ENCODE measurements at places on chromosomes 6 and 20.

DNA sequence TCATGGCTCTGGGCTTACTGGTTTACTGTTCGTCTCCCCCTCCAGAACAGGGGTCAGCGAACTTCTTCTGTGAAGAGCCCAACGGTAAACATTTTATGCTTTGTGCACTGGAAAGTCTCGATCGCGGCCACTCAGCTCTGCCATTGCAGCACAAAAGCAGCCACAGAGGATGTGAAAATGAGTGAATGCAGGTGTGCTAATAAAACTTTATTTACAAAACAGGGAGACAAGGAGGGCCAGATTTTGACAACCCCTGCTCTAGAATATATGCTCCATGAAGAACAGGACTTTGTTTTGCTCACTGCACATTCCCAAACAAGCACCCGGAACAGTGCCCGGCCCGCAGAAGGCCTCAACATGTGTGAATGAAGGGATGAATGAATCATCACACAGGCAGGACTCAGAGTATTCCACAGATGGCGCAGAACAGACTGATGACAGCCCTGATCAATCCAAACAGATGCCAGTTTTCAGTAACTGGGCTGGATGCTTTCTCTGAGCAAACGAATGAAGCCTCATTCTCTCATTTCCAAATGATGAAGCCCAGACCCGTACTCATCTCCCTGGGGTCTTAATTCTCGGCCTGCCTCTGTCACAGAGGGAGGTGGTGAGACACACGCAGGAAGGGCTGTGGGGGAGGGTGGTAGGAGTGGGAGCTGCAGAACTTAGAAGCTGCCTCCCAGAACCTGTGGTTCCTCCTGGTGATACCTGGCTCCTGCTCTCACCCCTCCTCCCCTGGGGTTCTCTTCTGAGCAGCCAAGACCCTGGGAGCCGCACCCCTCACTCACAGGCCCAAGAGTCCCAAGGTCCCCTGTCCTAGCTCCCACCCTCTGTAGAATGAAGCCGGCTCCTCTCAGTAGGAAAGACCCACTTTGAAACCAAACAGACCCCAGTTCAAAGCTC is 196.4 kb downstream of the PREX1 start:
- no peak for DNase-seq

DNA sequence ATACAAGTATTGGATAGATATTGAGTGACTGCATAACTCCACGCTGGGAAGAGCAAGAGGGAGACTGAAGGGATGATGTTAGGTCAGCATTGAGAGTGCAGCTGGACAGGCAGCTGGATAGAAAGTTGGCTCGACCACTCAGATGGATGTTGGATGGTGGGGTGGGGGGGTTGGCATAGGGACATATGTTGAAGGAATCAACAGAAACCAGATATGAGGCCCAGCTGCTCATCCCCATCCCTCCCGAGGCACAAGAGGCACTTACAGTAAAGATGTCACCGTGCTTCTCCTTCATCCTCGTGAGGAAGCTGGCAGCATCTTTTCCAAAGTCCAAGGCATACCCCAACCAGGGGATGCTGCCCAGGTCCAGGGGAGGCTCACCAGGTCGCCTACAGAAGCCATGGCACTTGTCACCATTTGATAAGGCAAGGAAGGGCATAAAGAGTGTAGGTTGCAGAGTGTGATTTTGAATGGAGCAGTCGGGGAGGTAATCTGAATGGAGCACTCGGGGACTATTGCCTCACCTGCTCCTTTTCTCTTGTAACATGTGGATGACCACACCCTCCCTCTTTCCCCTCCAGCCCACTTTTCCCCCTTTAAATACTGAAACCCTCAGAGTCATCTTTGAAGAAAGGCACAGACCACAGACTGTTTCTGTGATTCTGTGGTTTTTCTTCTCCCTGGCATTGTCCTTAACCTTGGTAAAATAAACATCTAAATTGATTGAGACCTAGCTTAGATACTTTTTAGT is 18.0 kb downstream of the PTGIS start:
- no peak for DNase-seq

GRCh38 chr6:138030872-138031271 is 76.3 kb downstream of the PERP start:
- DNase-seq = no peak

- no peak for DNase-seq
Measured at GRCh38 chr6:34593701-34594100, 37.6 kb upstream of the SPDEF start.

- DNase-seq = no peak
Measured at GRCh38 chr6:169266746-169267591, 13.3 kb upstream of the THBS2 start.

- DNase-seq = no peak
Measured at GRCh38 chr6:13004601-13005000, 288.0 kb downstream of the PHACTR1 start.

DNA sequence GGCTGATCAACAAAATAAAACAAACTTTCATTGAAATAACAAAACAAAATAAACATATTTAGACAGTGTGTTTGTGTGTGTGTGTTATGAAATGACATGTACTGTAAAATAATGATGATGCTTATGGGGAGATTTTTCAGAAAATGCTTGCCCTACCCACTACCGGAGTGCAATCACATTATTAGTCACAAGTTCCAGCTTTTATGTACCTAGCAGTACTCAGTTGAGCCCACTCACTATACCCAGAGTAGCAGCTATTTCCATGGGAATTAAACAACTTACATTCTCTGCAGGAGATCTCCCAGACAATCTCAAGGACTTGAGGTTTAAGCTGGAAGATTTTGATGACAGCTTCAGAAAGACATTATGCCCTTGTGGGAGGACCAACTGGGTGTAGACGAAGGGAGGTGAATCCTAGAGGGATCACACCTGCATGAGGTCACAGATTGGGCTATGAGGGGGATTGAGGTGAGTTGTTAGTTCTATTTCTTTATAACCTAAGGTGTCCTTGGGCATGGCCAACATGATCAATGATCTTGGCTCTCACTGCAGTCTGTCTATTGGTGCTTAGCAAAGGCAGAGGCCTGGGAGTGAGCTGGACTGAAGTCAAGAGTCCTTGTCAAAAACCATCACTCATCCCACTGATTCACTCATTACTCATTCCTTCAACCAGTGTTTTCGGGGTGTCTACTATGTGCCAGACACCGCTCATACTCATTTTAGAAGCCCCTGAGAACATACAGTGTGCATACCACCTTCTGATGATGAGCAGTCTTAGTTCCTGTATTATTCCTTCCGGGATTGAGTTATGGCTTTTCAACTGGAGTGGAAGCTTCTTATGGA is 6.7 kb upstream of the CLIC5 start:
- DNase-seq = no peak

DNA sequence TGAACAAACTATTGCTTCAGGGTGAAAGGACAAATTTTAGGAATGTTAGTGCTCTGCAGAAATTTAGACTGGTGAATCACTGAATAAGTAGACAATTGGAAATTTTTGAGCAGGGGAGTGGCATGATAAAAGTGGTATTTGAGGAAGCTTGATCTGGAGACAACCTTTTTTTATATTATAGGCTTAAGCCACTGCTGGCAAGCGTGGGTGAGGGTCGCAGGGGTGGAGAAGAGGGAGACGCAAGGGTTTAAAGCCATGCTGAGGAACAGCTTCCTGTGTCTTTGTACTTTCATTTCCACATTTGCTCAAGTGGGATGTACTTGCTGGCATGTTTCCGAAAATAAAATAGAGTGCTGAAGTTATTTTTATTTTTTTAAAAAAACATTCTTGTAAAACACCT is 23.7 kb downstream of the NCOA7 start:
- no peak for DNase-seq

GRCh38 chr6:66638099-66638498 is 931.1 kb upstream of the EYS start:
- DNase-seq = no peak

DNA sequence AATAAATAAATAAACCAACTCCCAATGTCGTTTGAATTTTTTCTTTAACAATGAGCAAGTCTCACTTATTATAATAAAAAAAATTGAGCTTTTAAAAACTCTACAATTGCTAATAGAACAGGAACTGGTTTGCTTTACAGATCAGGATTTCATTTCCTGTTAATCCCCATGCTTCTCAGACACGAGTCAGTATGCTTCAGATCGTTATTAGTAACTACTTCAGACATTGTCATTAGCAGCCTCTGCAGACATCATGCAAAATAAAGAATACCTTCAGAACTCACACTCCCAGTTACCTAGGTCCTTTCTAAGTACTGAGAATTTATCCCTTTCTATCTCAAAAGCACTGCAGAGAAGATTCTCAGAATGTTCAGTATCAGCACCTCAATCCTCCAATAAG is 10.0 kb upstream of the FAM210B start:
- no peak for DNase-seq

DNA sequence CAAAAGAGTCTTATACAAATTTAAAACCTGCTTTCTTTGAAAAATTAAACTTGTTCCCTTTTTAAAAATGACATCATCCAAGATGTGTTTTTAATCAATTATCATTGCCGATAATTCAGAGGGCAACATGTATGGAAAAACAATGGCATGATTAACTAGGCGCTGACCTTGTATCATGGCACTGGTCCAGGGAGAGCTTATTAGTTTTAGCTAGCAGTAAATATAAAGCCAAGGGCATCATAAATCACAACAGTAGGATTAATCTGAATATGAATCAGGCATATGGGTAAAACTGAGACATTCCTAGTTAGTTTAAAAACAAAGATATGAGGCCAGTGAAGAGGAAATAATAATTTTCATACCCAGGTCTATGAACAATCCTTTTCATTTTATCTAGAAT is 374.0 kb downstream of the HDGFL1 start:
- DNase-seq = no peak

DNA sequence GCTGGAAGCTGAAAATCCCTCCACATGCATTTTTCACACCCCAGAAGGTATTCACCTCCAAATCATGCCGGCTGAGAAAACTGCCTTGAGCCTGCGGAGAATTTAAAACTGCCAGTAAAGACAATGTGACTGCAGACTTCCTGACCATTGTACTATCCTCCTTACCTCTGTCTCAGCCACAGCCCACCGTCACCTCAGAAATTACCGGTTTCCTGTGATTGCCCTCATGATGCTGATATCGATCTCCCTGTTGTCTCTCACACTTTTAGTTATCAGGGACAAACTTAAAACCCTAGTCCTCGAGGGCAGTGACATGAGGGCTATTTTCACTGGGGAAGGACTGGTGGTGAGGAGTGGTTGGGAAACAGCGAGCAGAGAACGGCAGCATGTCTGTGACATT is 30.2 kb upstream of the FOXQ1 start:
- DNase-seq = no peak

- no peak for DNase-seq
Measured at GRCh38 chr6:75202676-75203131, 3.1 kb downstream of the COL12A1 start.

GRCh38 chr6:9761220-9761619 is 653.7 kb downstream of the TFAP2A start:
- DNase-seq = no peak

DNA sequence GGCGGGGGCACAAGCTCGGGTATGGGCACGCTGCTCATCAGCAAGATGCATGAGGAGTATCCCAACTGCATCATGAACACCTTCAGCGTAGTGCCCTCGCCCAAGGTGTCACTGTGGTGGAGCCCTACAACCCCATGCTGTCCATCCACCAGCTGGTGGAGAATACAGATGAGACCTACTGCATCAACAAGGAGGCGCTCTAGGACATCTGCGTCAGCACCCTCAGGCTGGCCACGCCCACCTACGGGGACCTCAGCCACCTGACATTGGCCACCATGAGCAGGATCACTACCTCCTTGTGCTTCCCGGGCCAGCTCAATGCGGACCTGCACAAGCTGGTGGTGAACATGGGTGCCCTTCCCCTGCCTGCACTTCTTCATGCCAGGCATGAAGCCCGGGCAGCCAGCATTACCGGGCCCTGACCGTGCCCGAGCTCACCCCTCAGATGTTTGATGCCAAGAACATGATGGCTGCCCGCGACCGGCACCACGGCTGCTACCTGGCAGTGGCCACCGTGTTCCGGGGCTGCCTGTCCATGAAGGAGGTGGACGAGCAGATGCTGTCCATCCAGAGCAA is 12.8 kb downstream of the GABRR2 start:
- DNase-seq = no peak

DNA sequence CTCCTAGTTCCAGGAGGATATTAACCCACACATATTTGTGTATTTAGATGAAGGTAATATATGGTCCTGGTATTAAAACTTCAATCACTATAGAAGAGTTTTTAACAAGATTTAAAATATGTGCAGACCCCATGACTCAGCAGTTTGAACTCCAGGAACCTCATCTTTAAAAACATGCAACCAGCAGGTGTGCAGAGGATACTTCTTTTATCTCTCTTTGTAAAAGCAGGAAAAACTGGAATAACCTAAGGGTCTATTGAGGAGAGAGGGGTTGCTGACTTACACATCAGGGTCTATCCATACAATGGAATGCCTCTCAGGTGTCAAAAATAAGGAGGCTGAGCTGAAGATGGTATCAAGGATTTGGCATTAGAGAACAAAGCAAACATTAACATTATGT is 36.9 kb upstream of the TFAP2C start:
- DNase-seq = no peak

DNA sequence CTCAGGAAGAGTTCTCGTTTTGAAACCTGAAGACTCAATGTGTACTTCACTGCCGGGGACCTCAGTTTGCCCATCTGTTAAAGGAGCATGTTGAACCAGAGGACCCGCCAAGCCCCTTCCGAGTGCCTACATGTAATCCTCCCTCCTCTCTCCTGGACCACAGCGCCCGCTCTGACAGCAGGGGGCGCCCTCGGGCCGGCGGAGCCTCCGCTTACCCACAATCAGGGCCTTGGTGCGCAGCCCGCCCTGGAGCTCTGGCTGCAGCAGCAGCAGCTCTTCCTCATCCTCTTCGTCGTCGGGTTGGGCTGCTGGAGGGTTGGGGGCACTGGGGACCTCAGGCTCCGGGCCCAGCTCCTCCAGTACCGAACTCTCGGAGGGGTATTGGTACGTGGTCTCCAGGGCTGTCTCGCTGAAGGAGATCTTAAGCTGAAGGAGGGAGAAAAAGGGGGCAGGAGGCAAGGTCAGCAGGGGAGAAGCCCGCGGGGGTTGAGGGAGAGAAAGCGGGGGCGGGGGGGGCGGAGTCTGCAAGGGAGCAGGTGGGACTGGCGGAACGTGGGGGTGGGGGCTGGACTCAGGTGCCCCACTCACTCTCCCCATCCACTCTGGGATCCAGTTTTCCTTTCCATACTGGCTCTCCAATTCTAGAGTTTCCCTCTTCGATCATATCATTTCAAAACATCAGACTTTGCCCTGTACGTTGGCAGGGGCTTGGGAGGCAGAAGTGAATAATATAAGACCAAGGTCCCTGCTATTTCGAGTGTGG is 6.3 kb upstream of the DHX16 start:
- peak; percentile 86 for DNase-seq

DNA sequence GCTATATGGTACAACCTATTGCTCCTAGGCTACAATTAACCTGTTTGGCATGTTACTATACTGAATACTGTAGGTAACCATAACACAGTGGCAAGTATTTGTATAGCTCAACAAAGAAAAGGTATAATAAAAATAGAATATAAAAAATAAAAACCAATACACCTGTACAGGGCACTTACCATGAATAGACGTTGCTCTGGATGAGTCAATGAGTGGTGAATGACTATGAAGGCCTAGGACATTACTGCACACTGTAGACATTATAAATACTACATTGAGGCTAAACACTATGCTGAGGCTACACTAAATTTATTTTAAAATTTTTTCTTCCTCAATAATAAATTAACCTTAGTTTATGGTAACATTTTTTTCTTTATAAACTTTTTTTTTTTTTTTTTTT is 18.6 kb downstream of the ELOVL5 start:
- no peak for DNase-seq

- no peak for DNase-seq
Measured at GRCh38 chr6:6843057-6843627, 254.6 kb downstream of the LY86 start.

All from brain (organoid and tissue), 16 donors.